ENCODE measurements at places on chromosomes 7 and 10. TPM values are rescaled to one million over a fixed set of nuclear protein-coding genes. Genes with fewer than 3 reads are reported as not detected.
A peak's percentile ranks its signal among the peaks of the same experiment; 100 is the strongest.

- DNase-seq: no peak
Measured at GRCh38 chr7:382043-382400, 92.1 kb downstream of the FOXL3 start.

MYL10 gene
- total RNA-seq: not detected

DNA sequence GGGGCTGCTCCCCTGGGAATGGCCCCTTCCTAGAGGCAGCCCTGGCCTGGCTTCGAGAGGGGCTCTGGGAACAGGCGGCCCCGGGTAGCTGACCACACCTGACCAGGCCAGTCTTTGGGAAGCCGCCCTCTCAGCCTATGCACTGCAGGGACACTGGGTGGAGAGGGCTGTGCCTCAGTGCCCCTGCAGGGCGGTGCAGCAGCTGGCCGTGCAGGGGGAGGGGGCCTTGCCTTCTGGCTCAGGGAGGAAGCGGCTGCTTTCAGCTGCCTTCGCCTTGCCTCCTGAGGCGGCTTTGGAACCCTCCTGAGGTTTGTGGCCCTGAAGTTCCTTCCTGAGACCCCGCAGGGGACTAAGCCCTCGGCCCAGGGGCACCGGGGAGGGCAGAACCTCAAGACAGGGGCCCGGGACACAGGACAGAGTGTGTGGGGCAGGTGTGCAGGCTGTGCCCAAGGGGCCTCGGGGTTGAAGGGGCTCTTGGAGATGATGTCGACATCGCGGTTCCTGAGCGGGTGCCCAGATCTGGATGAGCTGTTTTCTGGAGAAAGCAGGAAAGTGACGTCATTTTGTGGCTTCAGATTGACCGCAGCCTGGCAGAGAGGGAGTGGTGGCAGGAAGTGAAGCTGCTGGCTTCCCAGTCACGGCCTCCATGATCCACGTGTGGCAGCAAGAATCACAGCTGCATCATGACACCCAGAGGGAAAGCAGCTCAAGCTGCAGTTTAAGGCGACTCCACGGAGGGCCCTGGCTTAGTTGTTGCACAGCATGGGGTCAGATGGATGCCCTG lies 17.7 kb downstream of the ADAM8 start:
- peak; percentile 100 for DNase-seq

ANKRD2 gene
- total RNA-seq: 0.15 TPM

- no peak for DNase-seq
Measured at GRCh38 chr7:32275216-32276009, 205.2 kb upstream of the PDE1C start.

DNA sequence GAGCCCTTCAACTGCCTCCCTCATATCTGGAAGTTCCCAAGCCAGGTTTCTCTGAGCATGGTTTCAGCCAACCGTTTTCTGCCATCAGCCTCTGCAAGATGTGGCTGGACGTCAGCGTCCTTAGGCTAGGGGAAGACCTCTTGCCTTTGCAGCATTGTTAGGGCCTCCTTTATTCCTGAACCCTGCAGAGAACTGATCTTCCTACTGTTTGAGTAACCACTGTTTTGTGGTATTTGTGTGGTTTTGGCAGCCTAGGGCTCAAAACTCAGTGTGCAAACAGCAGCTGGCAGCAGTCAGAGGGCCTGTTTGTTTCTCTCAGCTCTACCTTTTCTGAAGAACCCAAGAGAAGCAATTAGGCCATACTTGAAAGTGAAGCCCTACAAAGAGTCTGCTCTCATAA lies 83.4 kb upstream of the SEMA3E start:
- DNase-seq: peak; percentile 57

DNA sequence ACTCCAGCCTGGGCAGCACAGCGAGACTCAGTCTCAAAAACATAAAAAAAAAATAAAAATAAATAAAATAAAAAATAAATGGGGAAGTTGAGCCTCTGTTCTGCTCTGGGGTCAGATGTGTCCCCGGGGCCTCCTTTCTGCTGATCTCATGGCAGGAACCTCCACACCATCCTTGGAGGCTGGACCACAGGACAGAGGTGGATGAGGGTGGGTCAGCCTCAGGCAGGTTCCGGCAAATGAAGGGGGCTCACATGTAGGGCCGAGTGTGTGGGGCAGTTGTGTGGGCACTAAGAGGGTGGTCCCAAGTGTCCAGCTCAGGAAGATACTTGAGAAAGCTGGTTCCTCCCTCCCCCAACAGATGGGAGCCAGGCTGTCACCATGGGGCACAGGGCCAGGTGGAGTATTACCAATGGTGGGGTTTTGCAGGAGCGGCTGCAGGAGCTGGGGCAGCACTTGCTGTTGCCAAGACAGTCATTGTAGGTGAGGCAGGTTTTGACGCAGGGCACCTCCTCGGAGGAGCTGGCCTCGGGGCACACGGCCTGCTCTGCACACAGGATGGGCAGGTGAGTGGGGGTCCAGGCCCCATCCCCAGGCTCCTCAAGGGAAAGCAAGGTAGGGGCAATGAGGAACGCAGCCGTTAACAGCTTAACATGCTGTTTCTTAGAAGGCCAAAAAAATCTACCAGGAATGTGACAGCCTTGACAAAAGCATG lies 13.9 kb upstream of the TBRG4 start:
- no peak for DNase-seq

TMEM184A gene
- 2.3 TPM for total RNA-seq

GRCh38 chr10:88804083-88804812 lies 1.7 kb downstream of the LIPM start:
- peak; percentile 8 for DNase-seq

FZD8 gene
- 1.6 TPM for total RNA-seq

ETV1 gene
- total RNA-seq: 26.3 TPM

DNA sequence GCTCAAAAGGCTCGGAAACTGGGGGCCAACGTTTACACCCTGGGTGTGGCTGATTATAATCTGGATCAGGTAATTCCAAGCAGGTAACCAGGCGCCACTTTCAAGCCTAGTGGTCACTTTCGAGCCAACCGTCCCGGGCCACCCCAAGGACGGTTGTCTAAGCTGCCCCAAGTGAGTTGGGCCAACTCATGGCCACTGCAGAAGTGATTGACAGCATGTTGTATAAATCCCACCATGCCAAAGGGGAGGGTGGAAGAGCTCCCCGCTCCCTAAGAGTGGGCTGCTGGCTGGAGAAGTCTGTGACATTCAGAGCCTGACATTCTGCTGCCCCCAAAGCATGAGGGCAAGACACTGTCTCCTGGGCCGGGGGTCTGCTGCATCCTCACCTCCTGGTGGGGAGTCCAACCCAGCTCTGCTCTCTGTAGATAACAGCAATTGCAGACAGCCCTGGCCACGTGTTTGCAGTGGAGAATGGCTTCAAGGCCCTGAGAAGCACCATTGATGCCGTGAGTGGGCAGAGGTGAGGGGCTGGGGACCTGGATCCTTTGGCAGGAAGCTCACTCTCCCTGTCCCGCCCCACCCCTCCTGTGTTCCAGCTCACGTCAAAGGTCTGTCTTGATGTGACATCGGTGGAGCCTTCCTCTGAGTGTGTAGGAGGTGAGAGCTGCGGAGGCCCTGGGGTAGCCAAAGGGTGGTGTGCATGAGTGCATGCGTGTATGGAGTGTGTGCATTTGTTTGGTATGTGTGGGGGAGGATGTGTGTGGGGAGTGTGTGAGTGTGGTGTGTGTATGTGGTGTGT lies 10.8 kb downstream of the ANTXRL start:
- no peak for DNase-seq

LIPM gene
- not detected for total RNA-seq

DNA sequence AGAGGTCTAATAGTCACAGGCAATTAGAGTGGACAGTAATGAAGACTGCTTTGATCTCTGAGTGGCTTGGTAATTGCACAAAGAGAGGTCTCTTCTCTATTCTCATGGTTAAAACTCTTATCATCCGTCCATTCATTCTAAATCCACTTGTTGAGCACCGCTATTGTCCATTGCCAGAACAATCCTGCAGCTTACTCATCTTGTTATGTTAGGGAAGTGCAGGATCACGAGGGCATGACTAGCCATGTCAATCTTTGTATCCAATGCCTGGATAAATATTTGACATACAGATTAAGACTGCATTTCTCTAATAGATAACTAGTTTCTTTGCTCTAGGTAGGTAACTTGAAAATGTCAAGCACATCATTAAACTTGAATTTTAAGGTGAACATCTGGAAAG lies 14.9 kb downstream of the SFTPD start:
- no peak for DNase-seq
